Fibroblast of mammary gland (primary cell): ENCODE measurements at places on chromosomes 1 and 21.

- no peak for DNase-seq
Measured at GRCh38 chr1:185534801-185535200, 199.4 kb upstream of the HMCN1 start.

- peak; percentile 38 for DNase-seq
Measured at GRCh38 chr1:56921479-56921878, 44.3 kb downstream of the C8B start.

GRCh38 chr1:66396212-66396890 lies 137.6 kb upstream of the SGIP1 start:
- no peak for DNase-seq

DNA sequence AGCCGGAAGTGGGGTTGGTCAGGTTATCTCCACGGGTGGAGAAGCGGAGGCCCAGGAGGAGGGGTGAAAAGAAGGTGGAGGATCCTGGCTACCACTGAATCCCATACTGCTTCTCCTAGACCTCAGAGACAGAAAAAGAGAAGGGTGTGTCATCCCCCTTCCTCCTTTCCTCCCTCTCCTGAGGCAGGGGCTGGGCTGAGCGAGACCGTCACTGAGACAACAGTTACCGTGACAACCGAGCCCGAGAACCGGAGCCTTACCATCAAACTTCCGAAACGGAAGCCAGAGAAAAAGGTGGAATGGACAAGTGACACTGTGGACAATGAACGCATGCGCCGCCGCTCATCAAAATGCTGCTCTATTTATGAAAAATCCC lies 42.1 kb upstream of the NBPF3 start:
- no peak for DNase-seq

DNA sequence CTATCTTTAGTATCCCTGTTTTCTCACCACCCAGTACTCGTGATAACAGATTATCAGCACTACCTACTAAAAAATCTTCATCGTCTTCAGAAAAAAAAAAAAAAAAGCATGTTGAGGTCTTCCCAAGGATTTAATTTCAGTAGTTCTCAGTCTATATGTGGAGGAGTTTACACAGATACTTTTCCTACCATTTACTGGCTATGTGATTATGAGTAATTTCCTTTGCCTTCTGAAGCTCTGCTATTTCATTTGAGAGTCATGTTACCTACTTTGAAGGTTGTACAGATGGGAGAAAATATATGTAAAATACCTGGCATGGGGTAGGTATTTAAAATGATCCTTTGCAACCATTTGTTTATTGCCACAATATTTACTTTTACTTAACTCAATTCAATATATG lies 399.7 kb downstream of the NEGR1 start:
- DNase-seq: no peak

DNA sequence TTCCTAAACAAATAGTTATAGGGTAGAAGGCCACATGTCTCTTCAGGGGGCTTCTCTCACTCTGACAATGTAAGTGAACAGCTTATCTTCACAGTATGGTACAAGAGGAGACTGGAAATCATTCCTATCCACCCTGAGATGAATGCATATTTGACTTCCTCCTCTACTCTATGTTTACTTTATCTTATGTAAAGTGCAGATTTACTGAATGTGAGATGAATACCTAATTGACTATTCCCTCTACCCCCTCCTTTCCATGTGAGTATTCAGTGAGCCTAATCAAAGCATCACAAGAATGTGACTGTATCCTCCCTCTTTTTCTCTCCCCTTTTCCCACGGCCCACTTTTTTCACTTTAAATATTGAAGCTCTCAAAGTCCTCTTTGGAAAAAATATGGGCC lies 132.5 kb downstream of the BACH1 start:
- no peak for DNase-seq

DNA sequence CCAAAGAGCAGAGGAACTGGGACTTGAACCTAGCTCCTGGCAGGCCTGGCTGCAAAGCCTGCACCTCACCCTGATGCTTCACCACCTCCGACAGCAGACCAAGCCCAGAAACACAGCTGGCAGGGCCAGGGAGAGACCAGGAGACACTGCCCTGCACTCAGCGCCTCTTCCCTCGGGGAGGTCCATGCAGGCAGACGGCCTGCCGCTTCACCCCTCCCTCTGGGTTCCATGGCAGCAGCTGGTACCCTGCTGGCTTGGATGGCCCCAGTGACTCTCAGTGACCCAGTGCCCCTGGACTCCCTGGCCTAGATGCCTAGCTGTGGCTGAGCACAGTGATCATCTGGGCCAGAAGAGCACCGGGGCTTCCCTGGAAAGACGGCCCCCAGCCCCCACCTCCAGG lies 65.3 kb upstream of the TARDBP start:
- DNase-seq: no peak

DNA sequence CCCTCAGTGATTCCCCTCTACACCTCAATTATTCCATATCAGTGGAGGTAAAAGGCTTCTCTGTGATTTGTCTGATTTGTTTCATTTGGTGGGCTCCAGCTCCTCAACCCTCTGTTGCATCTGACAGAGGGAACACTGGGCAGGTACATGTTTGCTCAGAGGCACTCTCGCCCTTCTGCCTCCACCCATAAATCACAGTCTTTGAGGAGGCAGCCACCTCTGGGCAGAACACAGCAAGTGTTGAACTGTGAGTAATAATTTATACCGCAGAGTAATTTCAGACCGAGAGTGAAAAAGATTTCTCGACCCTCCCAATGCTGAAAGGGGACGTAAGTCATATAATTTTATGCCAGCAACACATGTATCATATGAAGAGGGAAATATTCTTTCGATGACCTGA lies 330.1 kb upstream of the PBX1 start:
- DNase-seq: no peak

GRCh38 chr1:101002551-101002950 lies 23.0 kb downstream of the DPH5 start:
- peak; percentile 33 for DNase-seq

DNA sequence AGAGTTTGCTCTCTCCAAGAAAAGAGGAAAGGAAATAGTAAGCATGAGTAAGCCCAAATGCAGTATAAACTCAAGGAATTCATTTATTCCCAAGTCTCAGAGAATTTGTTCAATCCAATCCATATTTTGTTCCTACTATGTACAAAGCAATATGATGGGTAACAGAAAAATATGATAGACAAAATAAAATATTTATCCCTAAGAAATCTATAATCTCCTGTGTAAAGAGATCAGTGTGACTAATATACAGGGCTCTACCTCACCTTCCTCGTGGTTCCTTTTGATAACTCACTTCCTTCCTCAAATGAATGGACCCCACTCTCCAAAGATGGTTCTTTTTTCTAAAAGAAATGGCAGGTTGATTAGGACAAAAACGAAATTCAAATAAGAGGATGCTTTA lies 7.6 kb downstream of the CLSPN start:
- no peak for DNase-seq

- DNase-seq: no peak
Measured at GRCh38 chr1:185578293-185578692, 155.9 kb upstream of the HMCN1 start.

DNA sequence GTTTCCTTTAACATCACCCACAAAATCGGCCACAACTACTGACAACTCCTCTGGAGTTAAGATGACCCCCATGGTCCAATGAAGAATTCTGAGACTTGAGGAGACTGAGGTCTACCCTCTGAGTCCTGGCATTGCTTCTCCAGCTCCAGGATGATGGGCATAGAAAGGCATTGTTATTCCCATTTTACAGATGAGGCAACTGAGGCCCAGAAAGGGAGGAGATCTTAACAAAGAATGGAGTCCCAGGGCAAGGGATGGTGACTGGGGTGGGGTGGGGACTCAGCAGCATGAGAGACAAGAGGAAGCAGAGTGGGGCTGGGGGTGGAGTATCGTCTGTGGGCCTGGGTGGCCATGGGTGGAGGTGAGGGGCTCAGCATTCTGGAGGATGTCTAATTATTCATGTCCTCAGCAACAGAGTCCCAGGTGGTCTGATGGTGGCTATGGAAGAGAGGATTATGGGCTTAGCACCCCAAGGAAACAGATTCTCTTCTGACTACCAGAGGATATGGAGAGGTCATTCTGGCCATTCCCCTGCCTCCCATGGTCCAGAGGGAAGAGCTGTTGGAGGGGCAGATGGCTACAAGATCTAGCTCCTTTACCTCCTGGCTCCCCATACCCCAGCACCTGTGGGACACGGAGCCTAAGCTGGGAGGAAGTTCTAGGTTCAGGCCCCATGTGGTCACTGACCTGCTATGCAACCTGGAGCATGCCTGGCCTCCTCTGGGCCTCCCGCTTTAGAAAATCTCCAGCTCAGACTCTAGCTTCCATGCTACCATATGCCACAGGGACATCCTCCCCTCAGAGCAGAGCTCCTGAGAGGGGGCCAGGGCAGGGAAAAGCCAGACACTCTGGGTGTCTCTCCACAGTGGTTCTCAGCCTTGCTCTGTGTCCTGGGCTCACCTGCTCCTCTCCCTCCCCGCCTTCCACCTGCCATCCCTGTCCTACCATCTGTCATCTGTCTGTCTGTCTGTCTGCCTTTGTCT lies 37.4 kb upstream of the DMBX1 start:
- no peak for DNase-seq

GRCh38 chr1:109765896-109766615 lies 2.3 kb upstream of the EPS8L3 start:
- DNase-seq: no peak

DNA sequence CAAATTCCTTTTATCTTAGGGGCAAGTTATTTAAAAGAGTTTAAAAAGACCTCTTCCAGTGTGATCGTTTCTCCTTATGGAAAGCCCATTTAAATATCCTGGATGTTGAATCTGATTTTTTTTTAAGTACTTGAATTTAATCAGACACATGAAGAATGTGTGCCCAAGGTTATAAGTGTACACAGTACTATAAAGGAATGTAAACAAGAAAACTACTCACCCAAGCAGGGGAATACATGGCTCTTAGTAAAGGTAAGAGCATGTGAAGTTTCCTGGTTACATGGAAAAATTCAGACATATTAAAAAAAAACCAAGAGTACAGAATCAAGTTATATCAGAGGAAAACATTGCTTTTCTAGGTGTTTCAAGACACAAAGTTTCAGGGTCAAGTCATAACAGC lies 546.9 kb downstream of the MATN1 start:
- no peak for DNase-seq

DNA sequence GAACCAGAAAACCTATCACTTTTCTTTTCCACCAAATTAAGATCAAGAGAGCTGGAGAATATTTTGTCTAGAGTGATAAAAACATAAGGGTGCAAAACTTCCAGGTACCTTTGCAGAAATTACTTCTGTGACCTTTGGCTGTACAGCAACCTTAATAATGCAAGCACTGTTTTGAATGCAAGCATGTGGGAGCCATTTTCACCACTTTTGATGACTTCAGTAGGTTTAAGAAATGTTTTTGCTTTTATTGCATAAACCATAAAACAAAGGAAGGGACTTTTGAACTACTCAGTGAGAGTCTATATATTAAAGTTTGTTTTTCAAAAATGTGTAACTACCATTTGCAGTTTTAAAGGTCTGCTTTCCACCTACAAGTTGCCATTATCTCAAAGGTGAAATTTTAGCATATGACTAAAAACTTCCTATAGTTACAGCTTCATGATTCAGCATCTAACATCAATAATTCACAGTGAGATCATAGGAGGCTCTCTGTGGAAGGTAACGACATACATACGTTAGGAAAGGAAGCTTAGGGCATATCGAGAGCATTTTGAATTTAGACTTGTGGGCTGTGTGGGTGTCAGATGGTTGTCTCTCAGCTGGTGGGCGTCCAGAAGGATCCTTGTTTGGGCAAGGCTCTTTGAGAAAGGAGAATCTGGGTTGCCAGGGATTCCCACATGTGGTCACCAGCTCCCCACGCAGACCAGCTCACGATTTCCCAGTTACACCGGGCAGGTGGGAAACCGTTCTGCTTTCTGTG lies 1.1 kb upstream of the GADD45A start:
- DNase-seq: peak; percentile 69

GRCh38 chr1:37549341-37549740 lies 4.8 kb downstream of the SNIP1 start:
- DNase-seq: peak; percentile 45

DNA sequence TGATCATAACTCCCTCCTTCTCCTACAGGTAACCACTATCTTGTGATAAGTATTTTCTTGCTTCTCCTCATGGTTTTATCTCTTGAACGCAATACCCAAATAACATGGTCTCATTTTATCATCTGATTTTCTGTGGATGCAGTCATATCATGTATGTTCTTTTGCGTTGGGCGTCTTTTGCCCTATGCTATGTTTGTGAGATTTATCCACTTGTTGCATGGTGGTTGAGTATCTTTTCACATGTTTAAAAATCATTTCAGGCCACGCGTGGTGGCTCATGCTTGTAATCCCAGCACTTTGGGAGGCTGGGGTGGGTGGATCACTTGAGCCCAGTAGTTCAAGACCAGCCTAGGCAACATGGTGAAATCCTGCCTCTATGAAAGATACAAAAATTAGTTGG lies 15.6 kb downstream of the PADI3 start:
- no peak for DNase-seq

DNA sequence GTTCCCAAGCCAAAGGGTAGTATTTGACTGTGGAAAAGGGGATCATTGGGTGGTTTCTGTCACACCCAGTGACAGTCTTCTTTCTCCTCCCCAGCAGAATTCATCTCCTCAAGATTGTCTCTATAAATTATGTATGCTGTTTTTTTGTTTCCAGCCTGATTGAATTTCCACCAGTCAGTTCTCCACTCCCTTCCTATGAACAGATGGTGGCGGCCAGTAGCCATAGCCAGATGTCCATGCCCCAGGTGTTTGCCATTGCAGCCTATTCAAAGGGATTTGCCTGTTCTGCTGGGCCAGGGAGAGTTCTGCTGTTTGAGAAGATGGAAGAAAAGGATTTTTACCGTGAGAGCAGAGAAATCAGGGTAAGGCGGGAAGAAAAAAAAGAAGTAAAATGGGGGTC lies 12.9 kb downstream of the CFAP57 start:
- DNase-seq: no peak

GRCh38 chr21:35990609-35991008 lies 69.7 kb downstream of the SETD4 start:
- no peak for DNase-seq

- DNase-seq: peak; percentile 98
Measured at GRCh38 chr1:201456499-201457309, 12.3 kb downstream of the PHLDA3 start.
